Kidney (tissue), 22 donors: ENCODE measurements at places on chromosomes 7 and 10. TPM values are rescaled to one million over a fixed set of nuclear protein-coding genes. Genes with fewer than 3 reads are reported as not detected.
A peak's percentile ranks its signal among the peaks of the same experiment; 100 is the strongest.

The SPDYE16 gene
- total RNA-seq: 0.31 TPM

The CDK1 gene
- total RNA-seq: 3.3 TPM

DNA sequence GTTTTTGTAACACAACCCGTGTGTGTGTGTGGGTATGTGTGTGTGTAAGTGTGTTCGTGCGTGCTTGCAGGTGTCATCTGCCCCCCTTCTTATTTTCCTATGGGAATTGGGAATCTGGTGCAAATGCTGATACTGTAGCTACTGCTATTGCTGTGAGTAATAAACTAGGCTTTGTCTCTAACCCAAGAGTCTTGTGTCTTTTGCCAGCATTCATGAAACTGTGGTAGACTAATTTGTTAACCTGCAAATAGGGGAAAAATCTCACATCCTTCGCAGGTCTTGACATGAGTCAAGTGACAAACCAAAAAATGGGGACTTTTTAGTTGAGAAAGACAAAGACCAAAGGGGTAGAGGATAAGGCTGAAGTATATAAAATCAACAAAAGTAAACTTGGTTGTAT, 57.9 kb upstream of the FAM133B start:
- DNase-seq: no peak

DNA sequence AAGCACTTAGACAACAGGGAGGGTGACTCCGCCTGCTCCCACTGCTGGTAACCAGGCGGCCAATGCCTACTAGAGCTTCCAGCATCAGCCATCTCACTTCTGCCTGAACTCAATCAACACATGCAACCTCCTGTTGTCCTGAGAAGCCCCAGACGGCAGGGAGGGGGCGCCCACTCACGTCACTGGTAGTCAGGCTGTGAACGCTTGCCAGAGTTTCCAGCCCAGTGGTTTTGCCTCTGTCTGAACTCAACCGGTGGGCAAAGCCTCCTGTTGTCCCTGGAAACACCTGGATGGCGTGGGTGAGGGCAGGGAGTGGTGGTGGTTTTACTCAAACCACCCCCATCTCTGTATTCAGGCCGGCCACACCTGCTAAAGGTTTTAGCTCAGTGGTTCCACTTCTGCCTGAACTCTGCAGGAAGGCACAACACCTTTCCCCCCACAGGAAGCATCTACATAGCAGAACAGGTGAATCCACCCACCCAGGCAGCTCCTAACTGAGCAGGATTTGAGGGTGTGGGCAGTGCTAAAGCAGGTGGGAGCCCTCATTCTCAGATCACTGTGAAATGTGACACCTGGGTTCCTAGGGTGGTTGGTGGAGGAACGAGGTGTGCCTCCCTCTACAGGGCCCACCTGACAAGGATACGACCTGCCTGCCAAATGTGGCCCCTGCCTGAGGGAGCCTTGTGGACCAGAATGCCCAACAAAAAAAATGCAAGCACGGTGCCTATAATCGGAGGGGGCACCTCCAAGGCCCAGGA, 563.0 kb upstream of the SEMA3D start:
- no peak for DNase-seq

The MRLN gene
- not detected for total RNA-seq

The GNGT1 gene
- 0.35 TPM for total RNA-seq

DNA sequence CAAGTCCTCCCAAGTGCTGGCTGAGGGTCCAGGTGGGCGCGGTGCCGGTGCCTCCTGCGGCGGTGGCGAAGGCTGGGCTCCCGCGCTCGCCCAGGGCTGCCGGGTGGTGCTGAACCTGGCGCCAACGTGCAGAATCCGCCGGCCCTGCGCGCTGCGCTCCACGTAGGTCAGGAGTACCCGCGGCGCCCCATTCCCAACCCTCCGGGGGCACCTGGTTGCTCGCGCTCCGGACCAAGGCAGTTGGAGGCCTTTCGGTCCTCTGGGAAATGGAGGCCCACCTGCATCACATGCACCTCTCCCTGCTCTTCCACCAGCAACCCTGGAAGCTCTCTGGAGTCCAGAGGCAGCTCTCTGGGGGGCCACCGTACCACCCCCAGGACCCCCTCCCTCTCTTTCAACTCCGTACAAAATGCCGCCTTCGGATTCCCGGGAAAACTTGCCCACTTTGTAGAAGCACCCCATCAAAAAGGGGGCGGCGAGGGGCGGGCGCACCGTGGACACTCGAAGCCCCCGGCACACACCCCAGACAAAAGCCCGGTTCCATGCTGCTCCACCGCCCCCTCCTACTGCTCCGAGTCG, 745 bp downstream of the SLC16A9 start:
- DNase-seq: peak; percentile 66

GRCh38 chr7:154416714-154417113, 364.5 kb downstream of the DPP6 start:
- no peak for DNase-seq

DNA sequence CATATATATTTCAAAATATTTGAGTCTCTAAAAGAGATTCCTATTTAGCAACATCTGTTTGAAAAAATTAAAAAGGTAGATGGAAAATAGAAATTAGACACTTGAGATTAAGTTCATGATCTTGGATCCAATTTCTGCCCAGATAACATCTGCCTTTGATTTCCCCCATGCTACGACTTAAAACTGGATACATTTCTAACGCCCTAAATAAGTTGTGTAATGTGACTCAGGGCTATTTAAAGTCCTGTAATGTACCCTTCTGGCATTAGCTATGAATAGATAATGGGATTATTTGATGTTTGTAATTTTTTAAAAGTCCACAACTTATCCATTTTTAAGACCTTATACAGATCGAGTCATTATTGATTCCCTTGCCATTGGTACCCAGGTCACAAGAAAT, 23.4 kb downstream of the CFAP43 start:
- no peak for DNase-seq

DNA sequence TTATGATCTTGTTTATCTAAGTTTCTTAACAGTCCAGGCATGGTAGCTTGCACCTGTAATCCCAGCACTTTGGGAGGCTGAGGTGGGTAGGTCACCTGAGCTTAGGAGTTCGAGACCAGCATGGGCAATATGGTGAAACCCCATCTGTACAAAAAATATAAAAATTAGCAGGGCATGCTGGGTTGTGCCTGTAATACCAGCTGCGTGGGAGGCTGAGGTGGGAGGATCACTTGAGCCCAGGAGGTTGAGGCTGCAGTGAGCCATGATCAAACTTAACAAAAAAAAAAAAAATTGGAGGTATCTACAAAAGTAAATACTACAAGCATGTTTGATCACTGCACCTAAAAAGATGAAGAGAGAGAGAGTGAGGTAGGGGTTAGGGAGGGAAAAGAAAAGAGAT, 9.0 kb upstream of the EZH2 start:
- DNase-seq: no peak

DNA sequence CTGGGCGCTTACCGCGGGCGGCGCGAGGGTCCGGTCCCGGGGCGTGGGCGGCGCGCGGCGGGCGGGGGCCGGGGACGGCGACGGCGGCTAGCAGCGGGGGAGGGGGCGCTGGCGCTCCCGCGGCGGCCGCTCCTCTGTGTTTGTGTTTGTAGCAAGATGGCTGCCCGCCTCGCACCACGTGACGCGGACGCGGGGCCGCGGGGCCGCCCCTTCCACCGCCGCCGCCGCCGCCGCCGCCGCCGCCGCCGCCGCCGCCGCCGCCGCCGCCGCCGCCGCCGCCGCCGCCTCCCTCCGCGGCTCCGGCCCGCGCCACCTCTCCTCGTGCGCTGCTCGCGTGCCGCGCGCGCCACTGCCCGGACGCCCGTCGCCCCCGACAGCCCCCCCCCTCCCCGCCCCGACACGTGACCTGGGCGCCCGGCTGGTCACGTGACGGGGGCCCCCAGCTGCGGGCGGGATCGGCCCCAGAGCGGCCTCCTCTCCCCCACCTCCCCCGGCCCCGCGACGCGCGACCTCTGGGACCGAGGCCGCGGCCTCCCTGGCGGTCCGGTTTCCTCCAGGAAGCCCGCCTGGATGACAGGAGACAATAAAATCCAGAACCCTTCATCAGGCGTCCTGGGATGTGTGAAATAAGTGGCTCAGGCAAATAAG, at the start of gene GIGYF1:
Gene GIGYF1 (minus strand): TSS at position 153 of the 648 bp plus-strand sequence. CDS start 6,012 bp downstream, outside the sequence.
- peak; percentile 74 for DNase-seq

The CYP2C19 gene
- total RNA-seq: 0.28 TPM

DNA sequence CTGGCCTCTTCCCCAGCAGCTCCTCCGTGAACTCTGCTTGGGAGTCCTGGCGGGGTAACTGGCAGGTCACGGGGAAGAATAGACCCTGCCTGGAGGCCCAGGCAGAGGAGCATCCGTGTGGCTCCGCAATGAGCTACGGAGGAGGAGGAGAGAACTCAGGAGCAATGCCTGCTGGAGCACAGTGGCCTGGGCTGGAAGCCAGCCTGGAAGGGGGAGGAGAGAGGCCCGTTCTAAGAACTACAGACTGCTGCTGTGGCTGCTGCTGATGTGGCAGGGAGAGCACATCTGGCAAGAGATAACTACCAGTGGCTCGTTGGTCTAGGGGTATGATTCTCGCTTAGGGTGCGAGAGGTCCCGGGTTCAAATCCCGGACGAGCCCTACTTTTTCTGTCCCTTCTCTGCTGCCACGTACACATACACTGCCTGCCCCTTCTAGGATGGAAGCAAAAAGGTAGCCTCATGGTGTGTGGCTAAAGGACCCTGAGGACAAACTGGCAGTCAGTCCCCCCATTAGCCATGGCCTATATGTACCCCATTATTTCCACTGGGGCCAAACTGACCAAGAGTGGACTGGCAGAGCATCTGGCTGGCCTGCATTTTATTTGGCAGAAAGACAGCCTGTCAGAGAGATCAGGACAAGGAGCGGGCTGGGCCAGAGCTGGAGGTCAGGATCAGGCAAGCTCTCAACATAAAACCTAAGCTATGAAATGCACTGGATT, 7.7 kb upstream of the OPN1SW start:
- peak; percentile 70 for DNase-seq

The NPC1L1 gene
- total RNA-seq: 0.88 TPM

DNA sequence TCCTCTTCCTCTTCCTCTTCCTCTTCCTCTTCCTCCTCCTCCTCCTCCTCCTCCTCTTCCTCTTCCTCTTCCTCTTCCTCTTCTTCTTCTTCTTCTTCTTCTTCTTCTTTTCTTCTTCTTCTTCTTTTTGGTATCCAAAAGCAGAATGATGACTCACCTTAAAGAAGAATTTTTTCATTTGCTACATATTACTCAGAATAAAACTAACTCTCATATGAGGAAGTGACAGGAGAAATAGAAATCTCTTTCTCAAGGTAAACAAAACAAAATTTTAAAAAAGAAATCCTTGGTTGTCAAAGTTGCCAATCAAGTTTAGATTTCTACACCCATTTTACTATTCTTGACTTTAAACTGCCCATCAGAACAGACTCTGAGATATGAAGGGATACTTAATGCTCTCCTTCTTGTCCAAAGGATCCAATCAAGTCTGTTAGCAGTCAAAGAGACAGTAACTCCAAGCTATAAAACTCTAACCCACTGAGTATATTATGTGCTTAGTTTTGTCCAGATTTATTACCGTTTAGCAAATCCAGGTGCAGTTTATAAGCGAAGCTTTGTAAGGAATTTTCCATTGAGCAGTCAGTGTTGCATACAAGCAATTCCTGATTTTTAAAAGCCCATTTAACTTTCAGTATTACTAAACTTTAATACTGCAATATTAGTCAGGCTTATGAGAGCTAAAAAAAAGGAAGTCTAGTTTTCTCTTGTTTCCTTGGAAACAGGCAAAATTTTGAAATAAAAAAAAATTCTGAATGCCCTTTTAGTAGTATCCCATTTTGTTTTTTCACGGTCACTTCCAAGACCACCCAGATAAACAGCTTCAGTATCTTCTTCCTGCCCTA, 43.1 kb upstream of the SNX13 start:
- peak; percentile 30 for DNase-seq

GRCh38 chr7:151860771-151861170, 16.1 kb downstream of the PRKAG2 start:
- DNase-seq: no peak

The MEOX2 gene
- 1.2 TPM for total RNA-seq

DNA sequence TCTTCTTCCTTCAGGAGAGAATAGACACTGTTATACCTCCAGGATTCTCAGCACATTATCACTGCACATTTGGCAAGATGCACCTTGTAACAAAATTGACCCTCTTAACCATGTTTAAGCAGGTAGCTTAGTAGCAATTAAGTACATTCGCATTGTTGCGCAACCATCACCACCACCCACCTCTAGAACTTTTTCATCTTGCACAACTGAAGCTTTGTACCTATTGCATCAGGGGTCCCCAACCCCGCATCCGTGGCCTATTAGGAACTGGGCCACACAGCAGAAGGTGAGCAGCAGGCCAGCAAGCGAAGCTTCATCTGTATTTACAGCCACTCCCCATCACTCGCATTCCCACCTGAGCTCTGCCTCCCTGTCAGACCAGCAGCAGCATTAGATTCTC, 29.9 kb upstream of the SMURF1 start:
- DNase-seq: no peak

DNA sequence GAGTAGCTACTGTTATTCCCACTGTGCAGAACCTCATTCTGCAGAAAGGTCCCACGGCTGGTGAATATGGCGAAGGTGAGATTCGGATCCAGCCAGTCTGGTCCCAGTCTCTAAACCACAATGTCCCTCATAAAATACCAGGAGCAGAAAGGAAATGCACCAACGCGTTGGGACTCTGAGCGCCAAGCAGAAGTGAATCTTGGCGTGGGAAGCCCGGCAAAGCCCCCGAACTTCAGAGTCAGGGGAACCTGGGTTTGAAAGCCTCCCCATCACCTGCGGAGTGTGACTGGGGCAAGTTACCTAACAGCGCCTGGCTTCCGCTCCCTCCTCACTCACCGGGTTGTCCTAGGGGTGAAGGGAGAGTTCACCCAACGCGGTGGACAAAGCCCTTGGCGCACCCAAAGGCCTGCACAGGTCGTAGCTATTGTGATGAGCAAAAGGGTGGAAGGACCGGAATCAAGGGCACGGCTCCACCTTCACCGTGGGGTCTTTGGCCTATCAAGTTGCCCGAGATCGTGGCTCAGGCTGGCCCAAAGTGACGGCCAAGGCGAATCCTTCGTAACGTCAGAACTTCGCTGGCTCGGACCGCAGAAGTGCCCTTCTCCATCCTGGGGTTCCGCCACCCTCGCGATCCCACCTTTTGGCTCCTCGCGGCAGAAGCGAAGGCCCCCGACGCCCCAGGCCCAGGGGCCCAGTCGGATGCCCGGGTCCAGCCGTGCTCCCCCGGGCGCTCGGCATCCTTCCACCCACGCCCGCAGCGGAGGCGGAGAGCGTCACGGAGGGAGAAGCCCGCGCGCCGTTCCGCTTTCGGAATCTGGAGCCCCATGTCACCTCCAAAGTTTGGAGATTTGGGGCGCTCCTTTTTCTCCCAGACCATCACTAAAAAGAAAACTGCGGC, 811 bp downstream of the RGS10 start:
- peak; percentile 23 for DNase-seq

The TMEM184A gene
- 11.0 TPM for total RNA-seq

The GOLGA7B gene
- 0.50 TPM for total RNA-seq

GRCh38 chr10:97517096-97517750, 18.5 kb downstream of the UBTD1 start:
- DNase-seq: no peak

DNA sequence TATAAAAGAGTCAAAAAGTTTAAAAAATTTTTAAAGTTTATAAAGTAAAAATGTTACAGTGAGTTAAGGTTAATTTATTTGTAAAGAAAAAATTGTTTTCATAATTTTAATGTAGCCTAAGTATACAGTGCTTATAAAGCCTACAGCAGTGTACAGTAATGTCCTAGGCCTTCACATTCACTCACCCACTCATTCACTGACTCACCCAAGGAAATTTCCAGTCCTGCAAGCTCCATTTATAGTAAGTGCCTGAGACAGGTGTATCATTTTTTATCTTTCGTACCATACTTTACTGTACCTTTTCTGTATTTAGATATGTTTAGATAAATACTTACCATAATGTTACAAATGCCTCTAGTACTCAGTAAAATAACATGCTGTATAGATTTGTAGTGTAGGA, 269.7 kb upstream of the PHF14 start:
- no peak for DNase-seq

GRCh38 chr7:128871050-128871449, 8.4 kb downstream of the ATP6V1F start:
- no peak for DNase-seq
